ENCODE measurements at places on chromosomes 1 and 21.

DNA sequence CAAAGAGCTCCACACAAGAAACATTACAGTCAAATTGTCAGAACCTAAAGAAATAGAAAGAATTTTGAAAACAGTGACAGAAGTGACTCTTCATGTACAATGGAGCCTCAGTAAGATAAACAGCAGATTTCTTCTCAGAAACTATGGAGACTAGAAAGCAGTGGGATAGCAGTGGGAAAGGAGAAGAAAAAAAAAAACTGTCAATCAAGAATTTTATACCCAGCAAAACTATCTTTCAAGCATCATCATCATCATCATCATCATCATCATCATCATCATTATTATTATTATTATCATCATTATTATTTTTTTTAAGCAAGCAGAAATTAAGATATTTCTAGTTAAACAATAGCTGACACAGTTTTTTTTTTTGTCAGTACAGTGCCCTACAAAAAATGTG is 24.2 kb downstream of the CEP170 start:
- DNase-seq: no peak

GRCh38 chr1:85571828-85572227 is 8.7 kb upstream of the CCN1 start:
- DNase-seq: no peak

- no peak for DNase-seq
Measured at GRCh38 chr1:200238311-200238710, 171.5 kb downstream of the ZNF281 start.

DNA sequence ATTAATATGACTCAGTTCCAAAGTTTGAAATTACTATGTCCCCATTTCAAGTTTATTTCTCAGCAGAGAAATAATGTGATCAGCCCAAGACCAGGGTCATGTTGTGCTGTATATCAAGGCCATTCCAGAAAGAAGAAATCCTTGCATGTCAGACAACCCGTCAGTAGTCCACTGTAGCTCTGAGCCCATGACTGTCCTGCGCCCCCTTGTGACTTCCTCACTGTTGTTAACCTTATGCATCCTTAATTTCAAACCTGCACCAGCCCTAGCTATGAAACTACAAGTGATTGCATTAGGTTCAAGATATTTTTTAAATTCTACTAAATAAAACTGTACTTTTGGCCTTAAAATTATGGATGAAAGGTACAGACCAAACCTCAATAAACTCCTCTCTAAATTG is 133.0 kb downstream of the LRRC7 start:
- peak; percentile 21 for DNase-seq

- DNase-seq: no peak
Measured at GRCh38 chr1:66000033-66000637, 207.4 kb downstream of the PDE4B start.

DNA sequence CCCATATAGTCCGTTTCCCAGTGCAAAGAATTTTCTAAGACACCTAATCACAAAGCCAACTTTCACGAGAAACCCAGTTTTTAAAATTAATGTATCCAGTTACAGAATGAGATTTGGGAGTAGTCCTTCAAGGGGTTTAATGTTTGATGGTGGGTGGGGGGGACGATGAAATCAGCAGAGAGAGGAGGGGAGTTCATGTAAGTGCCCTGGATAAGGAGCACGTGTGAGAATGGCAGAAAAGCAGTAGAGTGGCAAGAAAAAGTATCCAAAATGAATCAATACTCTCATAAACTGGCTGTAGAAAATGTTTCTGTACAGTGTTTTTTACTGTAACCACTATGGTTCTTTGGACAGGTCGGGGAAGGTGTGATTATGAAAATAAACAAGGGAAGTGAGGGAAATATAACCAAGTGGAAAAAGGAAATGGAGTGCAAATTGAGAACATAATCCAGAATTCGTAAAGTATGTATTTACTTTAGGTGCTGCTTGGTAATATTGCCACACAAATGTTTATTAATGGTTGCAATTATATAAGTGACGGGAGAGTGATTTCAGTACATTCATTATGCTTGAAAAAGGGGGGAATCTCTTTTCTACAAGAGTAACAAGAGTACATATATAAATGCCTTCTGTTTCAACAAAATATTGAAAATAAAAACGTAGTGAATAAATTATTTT is 118.7 kb upstream of the RRP15 start:
- DNase-seq: no peak

GRCh38 chr1:155320661-155321617 is at the start of gene RUSC1:
RUSC1 (plus strand) TSS chr1:155320894; CDS start chr1:155321774, 880 bp downstream.
- peak; percentile 79 for DNase-seq

- DNase-seq: no peak
Measured at GRCh38 chr1:42369471-42369870, 11.1 kb upstream of the RIMKLA start.

- peak; percentile 66 for DNase-seq
Measured at GRCh38 chr1:93702111-93702827, 20.6 kb upstream of the BCAR3 start.

- no peak for DNase-seq
Measured at GRCh38 chr1:33637846-33638440, 165.5 kb downstream of the ZSCAN20 start.

- DNase-seq: no peak
Measured at GRCh38 chr21:34205811-34206571, 132.6 kb downstream of the MRPS6 start.

DNA sequence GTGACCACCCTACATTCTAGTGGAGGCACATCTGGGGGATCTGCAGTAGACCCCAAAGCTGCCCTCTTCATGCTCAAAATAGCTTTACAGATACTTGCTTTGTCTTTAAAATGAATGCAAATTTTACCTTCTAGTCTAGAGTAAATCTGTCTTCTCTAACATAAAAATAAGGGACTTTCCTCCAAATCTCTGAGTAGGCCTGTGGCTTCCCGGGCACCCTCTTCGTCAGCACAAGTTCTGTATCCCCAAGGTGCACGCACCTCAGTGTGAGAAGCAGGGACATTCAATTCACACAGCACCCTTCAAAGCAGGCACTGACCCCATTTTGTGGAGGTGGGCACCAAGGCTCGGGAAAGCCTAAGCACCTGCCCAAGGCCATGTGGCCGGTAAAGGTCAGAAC is 19.0 kb downstream of the MEF2D start:
- no peak for DNase-seq

- no peak for DNase-seq
Measured at GRCh38 chr1:66890621-66891020, 34.0 kb downstream of the DNAI4 start.

DNA sequence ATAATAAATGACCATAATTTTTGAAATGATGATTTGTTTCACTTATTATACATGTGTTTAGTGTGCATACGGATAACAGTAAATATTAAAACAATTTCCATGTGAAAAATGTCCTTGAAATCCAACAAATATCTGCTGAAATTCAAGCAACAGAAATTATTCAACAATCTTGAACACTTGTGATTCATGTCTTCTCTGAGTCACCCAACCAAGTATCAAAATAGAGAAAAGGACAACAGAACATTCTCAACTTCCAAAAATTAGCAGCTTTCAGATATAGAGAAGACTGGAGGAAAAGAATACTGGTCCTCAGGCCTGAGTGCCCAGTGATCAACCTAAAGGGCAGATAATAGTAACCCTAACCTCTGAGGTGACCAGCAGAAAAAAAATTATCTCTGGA is 90.8 kb downstream of the VAV3 start:
- no peak for DNase-seq

- DNase-seq: no peak
Measured at GRCh38 chr1:177032434-177032833, 132.1 kb downstream of the ASTN1 start.

DNA sequence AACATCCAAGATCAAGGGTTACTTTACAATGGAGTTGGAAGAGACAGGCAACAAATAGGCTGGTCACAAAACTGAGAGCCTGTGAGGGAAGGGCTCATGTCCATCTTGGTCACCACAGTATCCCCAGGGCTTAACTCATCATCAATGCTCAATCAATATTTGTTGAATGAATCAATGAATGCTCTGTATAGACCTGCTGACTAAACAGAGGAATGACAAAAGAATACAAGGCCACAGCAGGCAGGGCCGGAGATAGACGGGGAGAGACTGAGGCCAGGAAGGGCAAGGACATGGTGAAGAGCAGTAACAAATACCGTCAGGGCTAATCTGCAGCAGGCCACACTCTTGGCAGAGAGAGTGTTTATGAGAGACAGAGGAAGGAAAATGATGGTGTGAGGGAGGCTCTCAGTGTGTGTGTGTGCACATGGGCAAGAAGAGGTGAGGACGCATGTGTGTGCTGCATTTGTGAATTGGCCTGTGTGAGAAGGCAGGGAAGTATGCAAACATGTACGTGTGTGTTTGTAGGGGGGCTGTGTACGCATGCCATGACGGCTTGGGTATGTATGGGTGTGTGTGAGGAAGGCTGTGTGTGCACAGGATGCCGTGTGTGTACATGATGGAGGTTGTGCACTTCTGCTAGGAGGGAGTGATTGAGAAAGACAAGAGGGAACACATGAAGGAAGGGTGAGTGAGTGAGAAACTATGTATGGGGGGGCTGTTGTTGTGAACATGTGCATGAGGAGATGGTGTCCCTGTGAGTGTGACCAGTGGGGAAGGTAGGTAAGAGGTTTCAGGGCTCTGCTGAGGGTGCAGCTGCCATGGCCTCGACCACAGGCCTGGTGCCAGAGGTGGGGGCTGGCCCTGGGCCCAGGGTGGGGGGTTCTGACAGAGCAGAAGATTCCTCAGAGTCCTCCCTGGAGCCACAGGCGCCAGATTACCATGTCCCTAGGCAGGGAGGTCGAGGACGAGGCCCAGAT is 15.4 kb downstream of the AHDC1 start:
- DNase-seq: no peak

DNA sequence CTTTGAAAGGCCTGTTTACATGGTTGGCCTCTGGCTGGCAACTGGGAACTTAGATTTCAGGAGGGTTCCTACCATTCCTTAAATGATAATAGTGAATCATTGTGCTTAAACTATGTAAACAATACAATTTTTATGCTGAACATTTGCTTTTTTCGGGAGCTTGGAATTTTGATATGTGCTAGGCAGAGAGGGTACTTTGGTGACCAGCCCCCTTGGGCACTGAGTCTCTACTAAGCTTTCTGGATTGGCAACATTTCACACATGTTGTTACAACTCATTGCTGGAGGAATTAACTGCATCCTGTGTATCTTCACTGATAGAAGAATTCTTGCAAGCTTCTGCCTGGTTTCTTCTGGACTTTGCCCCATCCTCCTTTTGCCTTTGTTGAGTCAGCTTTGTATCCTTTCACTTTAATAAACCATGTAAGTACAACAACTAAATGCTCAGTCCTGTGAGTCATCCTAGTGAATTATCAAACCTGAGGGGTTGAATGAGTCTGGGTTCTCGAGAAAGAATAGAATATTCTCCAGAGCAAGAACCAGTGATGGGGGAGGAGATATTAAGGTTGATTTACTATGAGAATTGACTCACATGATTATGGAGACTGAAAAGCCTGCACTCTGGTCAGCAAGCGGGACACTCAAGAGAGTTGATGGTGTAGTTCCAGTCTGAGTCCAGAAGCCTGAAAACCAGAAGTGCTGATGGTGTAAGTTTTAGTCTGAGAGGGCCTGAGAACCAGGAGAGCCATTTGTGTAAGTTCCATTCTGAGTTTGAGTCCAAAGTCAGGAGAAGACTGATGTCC is 3.1 kb upstream of the SLC16A4 start:
- DNase-seq: no peak

GRCh38 chr21:43209575-43210453 is 41.0 kb downstream of the CRYAA start:
- no peak for DNase-seq

- no peak for DNase-seq
Measured at GRCh38 chr1:36464605-36465393, 615 bp upstream of the MRPS15 start.

- no peak for DNase-seq
Measured at GRCh38 chr21:32790626-32791025, 19.1 kb upstream of the PAXBP1 start.

DNA sequence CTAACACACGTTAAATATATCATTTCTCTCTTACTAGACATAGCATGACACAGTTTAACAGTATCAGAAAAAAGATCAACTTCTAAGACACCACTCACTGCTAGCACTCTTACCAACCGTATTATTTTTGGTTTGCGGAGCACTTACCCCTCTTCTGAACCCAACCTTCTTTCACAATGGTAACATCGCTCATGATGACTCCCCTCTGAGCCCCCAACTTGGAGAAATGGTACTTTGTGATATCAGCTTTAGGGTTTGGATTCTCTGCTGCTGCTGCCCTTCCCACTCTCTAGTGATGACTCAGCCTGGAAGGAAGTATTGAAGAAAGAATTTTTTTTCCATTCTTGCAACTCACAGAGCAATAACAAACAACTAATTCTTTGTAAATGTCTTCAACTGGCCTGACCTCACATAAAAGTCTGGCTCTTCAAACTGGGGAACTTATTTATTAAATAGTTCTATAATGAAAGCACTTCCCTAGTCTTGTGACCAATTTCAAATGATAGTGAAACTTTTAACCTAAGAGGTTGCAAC is 7.0 kb downstream of the AKT3 start:
- no peak for DNase-seq

GRCh38 chr1:9440763-9441194 is 98.5 kb upstream of the SLC25A33 start:
- DNase-seq: no peak

DNA sequence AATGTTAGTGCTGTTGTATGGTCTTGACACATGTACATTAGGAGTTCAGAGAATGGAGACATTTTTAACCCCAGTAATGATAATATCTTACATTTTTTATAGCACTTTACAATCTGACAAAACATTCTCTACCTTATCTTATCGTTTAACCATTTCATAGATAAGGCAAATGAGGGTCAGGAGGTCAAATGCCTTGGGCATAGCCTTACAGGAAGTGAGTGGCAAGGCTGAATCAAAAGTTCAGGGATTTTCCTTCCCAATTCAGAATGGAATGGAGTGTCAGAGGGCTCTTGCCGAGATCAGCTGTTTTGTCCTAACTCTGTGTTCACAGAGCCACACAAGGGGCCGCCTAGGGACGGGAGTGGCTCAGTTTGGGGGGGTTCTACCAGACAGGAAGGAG is 57.6 kb upstream of the AK4 start:
- no peak for DNase-seq

GRCh38 chr1:182525342-182525741 is 63.7 kb downstream of the RNASEL start:
- DNase-seq: no peak

DNA sequence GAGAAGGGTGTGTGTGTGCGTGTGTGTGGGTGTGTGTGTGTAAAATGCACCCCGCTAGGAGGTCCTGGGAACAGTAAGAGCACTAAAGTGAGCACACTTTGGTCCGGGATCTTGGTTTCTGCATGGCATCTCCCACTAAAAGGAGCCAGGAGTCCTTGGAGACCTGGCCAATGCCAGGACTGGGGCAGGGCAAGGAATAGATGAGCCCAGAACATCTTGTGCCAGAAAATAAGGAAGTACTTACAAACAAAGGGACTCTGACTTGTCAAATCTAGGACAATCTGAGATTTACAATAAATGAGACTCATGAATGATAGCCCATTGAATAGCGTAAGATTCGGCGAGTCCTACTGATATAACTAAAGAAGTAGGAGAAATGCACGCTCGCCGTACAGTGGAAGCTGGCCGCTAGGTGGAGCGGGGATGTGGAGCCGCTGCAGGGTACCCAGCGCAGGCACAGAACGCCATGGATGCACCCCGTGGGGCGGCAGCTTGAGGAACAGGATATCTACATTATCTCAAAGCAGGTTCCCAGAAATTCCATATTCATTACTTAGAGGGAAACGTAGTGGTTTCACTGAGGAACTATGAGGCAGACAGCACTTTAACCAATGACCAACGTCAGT is 7.1 kb downstream of the SLC37A1 start:
- peak; percentile 58 for DNase-seq

Measured in nephron progenitor cell (in vitro differentiated cells).